ENCODE measurements at places on chromosomes 3 and 15.

- H3K36me3 ChIP-seq = peaks cover 2% of the 10 kb centered on the region
- H3K4me1 ChIP-seq = peaks cover 28% of the 10 kb centered on the region
- no peaks in the 10 kb centered on the region for H3K27me3 ChIP-seq
- no peak overlapping the region for H3K4me3 ChIP-seq
These were observed 11.3 kb downstream of the SETD2 start for GRCh38 chr3:47152578-47152977.

- H3K36me3 ChIP-seq = no peaks in the 10 kb centered on the region
- no peaks in the 10 kb centered on the region for H3K27me3 ChIP-seq
- no peak for DNase-seq
- H3K4me1 ChIP-seq = no peaks in the 10 kb centered on the region
These were observed 51.6 kb downstream of the SUCLG2 start for GRCh38 chr3:67602816-67603215.

DNA sequence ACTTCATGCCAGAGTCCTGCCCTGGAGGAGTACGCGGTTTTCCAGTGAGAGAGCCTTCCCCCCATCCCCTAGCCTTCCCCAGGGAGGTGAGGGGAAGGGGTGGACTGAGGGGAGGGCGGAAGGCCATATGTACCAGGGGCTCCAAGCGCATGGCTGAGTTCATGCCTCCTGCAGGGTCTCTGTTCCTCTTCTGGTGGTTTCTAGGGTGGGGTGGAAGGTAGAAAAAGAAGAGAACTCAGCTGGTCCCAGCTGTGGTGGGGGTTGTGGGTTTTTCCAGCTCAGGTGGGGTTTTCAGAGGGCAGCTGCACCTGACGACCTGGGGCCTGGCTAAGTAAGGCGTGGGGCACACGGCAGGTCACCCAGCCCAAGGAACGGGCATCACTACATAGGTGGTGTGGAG is 10.7 kb upstream of the IQSEC1 start:
- H3K4me1 ChIP-seq = no peaks in the 10 kb centered on the region
- no peak overlapping the region for H3K4me3 ChIP-seq
- DNase-seq = no peak

- peaks cover 26% of the 10 kb centered on the region for H3K4me1 ChIP-seq
- DNase-seq = no peak
- peak overlapping the region; percentile 61 for H3K4me3 ChIP-seq
These were observed 520 bp downstream of the GREM1 start for GRCh38 chr15:32718227-32718820.

DNA sequence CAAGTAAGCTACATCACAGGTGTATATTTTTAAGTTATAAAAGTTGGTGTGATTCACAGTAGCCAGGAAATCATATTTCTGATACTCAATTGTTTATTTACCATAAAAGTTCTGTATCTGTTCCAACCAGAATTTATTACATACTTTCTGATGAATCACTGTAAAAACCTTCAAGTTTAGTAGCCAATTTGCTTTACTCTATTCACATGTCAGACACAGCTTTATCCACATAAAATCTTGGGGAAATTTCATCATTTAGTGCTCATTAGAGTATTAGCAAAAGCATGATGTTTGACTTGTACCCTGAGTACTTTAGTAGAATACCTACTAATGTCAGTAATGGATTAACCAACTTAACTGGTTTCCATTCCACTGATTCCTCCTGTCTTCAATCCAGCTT is 249.8 kb downstream of the POLQ start:
- H3K36me3 ChIP-seq = no peaks in the 10 kb centered on the region
- no peaks in the 10 kb centered on the region for H3K27me3 ChIP-seq
- H3K4me1 ChIP-seq = no peaks in the 10 kb centered on the region
- no peak for DNase-seq

GRCh38 chr3:71183549-71183948 is 400.0 kb downstream of the FOXP1 start:
- H3K4me3 ChIP-seq = no peak overlapping the region
- no peaks in the 10 kb centered on the region for H3K4me1 ChIP-seq
- DNase-seq = no peak
- H3K27me3 ChIP-seq = no peaks in the 10 kb centered on the region
- no peaks in the 10 kb centered on the region for H3K36me3 ChIP-seq

- H3K4me1 ChIP-seq = no peaks in the 10 kb centered on the region
- no peak overlapping the region for H3K27ac ChIP-seq
- H3K36me3 ChIP-seq = no peaks in the 10 kb centered on the region
- no peak for DNase-seq
These were observed 150.1 kb downstream of the PDZRN3 start for GRCh38 chr3:73474619-73475018.

DNA sequence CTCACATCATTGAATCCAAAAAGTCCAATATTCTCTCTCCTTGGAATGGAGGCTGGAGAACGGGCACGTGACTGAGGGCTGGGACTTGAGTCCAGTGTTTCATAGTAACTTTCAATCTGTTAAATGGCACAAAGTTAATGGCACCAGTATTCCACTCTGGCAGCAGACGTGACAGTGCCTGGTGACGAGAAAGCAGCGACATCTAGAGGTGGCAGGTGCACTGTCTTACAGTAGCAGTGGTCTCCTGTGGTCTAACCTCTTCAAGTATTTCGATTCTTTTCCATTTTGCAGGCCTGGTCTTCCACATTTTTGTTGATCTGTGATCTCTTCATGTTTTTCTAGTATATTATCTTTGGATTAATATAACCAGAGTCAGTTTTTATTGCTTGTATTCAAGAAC is 107.1 kb downstream of the OXSM start:
- no peak overlapping the region for H3K4me3 ChIP-seq
- H3K27ac ChIP-seq = no peak overlapping the region
- H3K36me3 ChIP-seq = no peaks in the 10 kb centered on the region
- no peaks in the 10 kb centered on the region for H3K4me1 ChIP-seq

DNA sequence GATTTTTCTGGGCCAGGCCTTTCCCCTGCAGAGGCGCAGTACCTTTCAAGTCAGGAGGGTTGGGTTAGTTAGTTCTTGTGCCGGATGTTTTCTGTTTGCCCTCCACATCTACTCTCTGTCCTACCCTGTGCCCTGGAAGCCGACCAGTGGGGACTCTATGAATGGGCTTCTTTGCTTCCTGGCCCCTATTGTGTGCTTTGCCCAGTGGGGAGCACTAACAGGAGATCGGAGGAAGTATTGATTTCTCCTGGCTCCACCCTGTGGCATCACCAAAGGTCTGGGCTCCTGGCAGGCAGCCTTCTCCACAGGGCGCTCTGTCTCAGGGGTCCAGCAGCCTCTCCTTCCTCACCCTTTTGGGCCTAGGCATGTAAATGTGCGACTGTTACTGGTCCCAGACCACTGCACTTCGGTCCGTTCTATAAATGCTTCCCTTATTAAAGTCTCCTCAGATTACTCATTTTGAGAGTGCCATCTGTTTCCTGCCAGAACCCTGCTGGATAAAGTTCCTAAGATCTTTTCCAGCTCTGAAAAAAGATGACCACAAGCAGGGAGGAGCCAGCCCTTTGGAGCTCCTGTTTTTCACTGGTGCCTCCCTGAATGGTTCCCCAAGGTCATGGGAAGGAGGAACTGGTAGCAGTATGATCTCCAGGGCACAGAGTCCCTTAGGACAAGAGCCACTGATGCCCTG is 44.5 kb downstream of the CTDSPL start:
- H3K36me3 ChIP-seq = no peaks in the 10 kb centered on the region
- no peak for DNase-seq
- H3K4me1 ChIP-seq = peaks cover 2% of the 10 kb centered on the region
- H3K27me3 ChIP-seq = no peaks in the 10 kb centered on the region

- H3K27ac ChIP-seq = no peak overlapping the region
- no peaks in the 10 kb centered on the region for H3K36me3 ChIP-seq
- no peak overlapping the region for H3K4me3 ChIP-seq
- no peaks in the 10 kb centered on the region for H3K4me1 ChIP-seq
- no peaks in the 10 kb centered on the region for H3K27me3 ChIP-seq
These were observed 72.1 kb upstream of the SETMAR start for GRCh38 chr3:4231041-4231440.

DNA sequence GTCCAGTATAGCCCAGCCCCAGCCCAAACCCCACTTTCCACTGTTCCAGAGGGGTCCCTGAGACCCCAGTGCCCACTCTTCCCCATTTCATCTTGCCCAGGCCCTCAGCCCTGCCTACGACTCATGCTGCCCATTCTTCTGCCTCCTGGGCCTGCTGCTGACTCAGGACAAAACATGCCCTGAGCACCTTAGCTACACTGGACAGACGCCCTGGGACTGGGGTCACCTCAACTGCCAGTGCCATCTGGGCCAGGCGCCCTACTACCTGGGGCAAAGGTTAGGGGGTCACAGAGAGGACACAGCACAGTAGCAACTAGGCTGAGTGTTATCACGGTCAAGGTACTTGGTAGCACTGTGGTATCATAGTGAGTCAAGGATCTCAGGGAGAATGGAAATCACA is 2.6 kb upstream of the LAMB2 start:
- no peak overlapping the region for H3K27ac ChIP-seq
- peaks cover 51% of the 10 kb centered on the region for H3K4me1 ChIP-seq
- no peaks in the 10 kb centered on the region for H3K36me3 ChIP-seq
- H3K4me3 ChIP-seq = no peak overlapping the region

DNA sequence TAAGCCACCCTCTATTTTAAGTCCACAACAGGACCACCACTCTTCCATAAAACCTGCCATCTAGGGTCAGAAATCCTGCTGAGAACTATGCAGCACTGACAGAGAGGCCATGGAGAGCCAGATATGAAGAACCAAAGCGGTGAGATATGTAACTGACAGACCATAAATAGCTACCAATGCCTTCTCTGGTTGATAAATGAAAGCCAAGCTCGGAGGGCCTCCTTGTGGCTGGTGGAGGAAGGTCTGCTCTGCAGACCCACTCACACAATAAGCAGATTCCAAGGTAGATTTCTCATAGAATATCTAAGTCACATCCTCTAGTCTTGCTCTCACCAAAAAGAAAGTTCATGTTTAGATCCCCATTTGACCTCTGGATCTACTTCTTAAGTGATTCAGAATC is 38.9 kb downstream of the RYK start:
- no peaks in the 10 kb centered on the region for H3K27me3 ChIP-seq
- DNase-seq = no peak
- no peaks in the 10 kb centered on the region for H3K4me1 ChIP-seq

- peaks cover 21% of the 10 kb centered on the region for H3K4me1 ChIP-seq
- DNase-seq = peak; percentile 77
- H3K4me3 ChIP-seq = no peak overlapping the region
- no peaks in the 10 kb centered on the region for H3K27me3 ChIP-seq
- H3K36me3 ChIP-seq = peaks cover 3% of the 10 kb centered on the region
These were observed 16.2 kb downstream of the NISCH start for GRCh38 chr3:52471371-52472238.

DNA sequence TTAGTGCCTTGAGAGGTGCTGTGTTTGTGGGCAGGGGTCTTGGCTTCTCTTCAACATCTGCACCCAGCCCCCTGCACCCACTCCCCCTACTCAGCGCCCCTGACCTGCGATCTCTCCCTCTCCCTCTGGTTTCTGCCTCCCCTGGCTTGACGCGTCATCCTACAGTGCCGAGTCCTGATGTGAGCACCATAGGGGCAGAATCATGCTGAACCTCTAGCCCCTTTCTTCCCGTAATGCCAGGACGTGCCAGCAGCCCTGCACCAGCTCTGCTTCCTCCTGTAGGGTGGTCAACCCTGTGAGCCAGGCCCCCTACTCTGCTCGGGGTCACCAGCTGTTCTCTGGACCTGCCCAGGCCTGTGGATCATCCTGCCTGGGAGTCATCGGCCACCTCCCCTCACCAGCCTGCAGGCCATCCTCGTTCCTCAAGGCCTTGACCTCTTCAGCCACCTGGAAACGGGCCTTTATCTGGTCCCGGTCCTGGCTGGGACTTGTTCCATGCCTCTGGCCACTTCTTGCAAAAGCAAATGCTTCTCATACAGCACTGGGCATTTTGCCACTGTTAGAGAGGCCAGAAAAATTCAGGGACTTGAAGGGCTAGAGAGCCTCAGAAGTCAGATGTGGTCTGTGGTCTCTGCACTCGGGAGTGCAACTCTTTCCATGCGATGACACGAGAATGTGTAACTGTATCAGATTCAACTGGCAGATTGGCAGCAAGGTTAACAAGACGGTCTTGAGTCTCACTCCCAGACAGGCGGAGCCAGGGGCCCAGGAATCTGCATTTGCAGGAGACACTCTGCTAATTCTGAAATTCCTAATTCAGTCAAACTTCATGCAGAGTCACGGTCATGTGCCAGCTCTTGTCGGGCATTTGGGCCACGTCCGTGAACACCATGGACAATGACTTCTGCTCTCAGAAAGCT is 16.7 kb upstream of the KLF15 start:
- DNase-seq = no peak
- H3K4me3 ChIP-seq = no peak overlapping the region
- no peaks in the 10 kb centered on the region for H3K36me3 ChIP-seq
- peaks cover 10% of the 10 kb centered on the region for H3K4me1 ChIP-seq
- H3K27me3 ChIP-seq = no peaks in the 10 kb centered on the region
- H3K27ac ChIP-seq = peak overlapping the region; percentile 80

All from liver (tissue), 10 donors.